ENCODE measurements at places on chromosomes 16 and 17.

DNA sequence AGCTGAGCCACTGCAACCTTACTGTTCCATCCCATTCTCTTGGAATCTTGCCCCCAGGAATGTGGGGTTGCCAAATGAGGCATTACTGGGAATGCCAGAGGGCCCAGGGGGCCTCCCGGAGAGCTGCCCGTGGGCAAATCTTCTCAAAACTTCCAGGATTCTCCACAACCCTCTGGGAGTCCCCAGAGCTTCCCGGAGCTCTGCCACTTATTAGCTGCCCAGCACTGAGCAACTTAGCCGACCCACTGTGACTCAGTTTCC lies 306.0 kb downstream of the FOXL1 start:
- DNase-seq: no peak

DNA sequence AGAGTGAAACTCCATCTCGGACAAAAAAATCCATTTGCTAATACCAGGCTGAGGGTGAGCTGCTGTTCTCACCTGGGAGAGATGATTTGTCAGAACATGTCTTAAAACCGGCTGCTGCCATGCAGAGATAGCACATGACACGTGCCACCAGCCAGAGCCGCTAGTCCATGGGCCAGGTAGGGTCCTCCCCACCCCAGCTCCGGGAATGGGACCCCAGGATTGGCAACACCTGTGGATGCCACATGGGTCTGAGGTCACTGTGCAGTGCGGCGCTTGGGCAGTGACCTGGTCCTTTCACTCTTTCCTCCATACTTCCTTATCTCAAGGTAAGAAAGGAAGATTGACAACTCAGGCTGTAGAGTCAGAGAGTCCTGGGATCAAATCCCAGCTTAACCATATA lies 393.3 kb upstream of the TNRC6C start:
- no peak for DNase-seq

- no peak for DNase-seq
Observed at GRCh38 chr17:70071127-70071526, 3.9 kb upstream of the KCNJ16 start.

- DNase-seq: no peak
Observed at GRCh38 chr16:82755570-82756282, 129.0 kb downstream of the CDH13 start.

GRCh38 chr17:16363749-16364536 lies 10.7 kb upstream of the CENPV start:
- DNase-seq: peak; percentile 81

DNA sequence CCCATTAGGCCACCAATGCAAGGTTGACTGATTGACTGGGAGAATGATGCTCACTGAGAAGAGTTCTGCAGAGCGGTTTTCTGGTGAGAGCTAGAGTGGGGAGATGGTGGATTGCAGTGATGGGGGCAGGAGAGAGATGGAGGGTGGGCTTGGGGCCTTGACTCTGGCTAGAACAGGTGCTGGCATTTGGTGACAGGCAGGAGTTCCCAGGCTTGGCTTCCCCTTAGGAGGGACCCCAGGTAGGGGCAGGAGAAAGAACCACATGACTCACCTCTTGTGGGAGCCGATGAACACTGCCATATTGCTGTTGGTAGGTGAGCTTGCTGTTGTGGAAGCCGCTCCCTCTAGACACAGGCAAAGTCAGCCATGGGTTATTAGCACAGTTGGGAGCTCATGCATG lies 8.0 kb downstream of the CD300LB start:
- no peak for DNase-seq

DNA sequence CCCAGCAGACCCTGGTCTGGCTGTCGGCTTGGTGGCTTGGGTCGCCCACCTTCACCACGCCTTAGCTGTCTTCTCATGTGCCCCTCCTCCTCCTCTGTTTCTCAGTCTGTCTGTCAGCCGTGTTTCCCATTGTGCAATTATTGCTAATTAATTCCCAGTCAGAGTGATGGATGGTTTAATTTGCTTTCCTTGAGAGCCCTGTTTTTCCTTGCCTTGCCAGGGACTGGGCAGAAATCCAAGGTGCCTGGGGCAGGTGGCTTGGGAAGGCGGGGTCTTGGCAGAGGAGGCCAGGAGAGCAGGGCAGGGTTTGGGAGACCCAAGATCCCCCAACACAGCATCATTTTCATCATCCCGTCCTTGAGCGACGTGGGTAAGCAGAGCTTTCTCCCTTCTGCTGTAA lies 21.3 kb downstream of the NECAB2 start:
- DNase-seq: no peak

DNA sequence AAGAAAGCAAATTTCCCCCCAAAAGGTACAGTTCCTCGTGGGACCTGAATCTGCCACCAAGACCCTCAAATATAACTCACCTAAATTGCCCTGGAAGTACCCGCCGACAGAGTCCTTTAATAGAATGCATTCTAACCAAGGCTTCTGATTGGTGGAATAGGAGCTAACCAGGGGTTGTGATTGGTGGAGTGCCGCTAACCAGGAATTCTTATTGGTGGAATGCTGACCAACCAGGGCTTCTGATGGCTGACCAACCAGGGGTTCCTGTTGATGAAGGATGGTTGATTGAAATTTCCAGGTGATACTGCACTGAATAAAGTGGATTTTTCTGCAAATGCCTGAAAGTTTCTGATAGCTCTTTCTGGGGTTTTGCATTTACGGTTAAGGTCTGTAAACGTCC lies 6.5 kb downstream of the TFAP4 start:
- DNase-seq: no peak

DNA sequence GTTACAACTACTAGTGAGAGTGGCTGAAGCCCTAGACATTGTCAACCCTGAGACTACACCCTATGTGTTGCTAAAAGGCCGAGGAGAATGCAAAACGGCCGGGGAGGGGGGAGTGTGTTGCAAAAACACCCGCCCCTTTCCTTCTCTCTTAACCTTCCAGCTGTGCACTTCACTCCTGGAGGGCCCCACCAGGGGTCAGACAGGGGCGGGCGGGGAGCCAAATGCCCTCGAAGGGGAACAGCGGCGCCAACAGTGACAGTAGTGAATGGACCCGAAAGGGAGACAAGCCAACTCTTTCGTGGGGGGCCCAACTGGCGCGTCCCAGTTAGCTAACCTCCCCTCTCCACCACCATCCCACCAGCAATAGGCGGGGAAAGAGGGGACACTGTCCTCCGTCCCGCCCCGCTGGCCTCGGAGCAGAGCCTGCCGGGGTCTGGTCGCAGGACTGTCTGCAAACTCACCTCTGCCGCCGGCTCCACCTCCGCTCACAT lies 352 bp downstream of the MARF1 start:
- peak; percentile 86 for DNase-seq

GRCh38 chr16:17328932-17329331 lies 141.8 kb downstream of the XYLT1 start:
- no peak for DNase-seq

DNA sequence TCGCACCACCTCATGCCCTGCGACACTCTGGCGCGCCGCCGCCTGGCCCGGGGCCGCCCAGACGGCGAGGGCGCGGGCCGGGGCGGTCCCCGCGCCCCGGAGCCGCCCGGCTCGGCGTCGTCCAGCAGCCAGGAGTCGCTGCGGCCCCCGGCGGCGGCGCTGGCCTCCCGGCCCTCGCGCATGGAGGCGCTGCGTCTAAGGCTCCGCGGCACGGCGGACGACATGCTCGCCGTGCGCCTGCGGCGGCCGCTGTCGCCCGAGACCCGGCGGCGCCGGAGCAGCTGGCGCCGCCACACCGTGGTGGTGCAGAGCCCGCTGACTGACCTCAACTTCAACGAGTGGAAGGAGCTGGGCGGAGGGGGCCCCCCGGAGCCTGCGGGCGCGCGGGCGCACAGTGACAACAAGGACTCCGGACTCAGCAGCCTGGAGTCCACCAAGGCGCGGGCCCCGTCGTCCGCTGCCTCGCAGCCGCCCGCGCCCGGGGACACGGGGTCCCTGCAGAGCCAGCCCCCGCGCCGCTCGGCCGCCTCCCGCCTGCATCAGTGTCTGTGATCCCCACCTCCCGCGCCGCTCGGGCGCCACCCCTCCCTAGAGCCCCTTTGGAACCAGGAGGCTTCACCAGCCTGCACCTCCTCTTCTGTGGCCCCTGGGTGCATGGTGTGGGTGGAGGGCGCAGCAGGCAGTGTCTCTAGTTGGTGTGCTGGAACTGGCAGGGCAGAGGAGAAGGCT lies 82.3 kb downstream of the ARHGAP23 start:
- DNase-seq: no peak

GRCh38 chr17:8606401-8606800 lies 24.1 kb downstream of the MYH10 start:
- no peak for DNase-seq

DNA sequence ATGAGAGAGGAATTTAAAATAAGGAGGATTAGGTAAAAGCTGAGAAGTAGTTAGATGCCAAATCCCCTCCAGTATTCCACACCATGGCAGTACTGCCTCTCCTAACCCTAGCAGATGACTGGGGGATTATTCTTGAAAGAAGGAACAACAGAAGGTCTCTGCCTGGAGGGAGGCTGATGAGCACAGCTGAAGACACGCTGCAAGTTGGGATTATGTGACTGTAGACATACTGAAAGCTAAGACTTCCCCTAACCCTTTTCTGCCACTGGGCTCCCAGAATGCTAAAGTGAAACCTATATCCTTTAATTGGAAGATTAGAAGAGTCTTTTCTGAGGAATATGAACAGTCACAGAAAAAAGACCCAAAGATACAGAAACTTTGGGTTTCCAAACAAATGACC lies 27.7 kb upstream of the SLC46A1 start:
- DNase-seq: no peak

DNA sequence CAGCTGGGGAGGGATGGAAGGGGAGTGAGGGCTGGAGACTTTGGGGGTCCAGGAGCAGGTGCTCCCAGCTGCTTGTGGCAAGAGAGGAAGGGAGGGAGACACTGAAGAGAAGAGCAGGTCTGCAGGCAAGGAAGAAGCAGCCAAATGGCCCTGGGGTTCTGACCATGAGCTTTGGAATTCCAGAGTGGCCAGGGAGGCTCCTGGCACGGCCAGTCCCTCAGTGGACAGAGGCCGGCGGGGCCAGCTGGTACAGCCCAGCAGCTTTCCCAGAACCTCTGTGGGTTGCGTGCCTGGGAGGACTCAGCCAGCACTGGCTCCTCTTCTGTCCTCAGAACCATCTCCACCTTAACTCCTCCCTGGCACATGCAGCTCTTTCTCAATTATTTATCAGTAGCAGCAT lies 233.0 kb downstream of the MSI2 start:
- DNase-seq: no peak

DNA sequence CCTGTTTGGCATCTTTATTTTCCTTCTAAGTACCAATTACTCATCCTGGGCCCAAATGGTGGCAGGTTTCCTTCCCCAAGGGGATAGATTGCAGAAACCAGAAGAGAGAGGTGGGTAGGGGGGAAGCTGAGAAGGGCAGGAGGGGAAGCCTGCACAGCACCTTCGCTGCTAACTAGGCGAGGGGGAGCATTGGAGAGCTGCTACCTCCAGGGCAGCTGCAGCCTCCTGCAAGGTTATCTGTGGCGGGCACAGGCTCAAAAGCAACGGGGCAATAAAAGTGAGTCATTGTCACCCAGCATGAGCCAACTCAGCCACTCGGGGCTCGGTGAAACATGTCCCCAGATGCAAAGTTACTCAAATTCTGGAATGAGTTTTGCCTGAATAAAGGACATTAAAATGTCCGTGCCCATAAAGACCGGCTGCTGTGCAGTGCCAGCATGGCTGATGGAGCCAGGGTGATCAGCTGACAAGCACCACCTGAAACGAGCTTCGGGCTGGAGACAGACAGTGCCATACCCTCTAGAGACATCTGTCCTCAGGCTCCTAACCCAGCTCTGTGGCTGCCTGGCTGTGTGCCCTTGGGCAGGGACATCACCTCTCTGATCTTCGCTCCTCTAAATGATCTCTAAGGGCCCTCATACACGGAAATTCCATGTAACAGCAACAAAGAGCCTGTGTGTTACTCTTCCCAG lies 68.1 kb upstream of the GRIN2A start:
- DNase-seq: no peak

DNA sequence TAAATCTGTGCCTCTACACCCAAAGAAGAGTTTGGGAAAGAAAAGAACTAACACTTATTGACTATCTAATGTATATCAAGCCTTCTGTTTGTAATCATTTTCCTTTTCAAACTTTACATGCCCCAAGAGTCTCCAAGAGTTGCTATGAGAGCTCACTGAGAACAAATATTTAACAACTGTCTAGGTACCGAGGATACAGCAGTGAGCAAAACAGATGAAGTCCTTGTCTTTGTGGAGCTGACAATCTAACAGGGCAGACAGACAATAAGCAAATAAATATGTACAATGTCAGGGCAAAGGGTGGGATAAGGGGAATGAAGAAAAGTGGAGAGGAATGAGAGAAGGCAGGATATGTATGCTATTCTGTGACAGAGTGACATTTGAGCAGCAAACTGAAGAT lies 64.8 kb upstream of the KSR1 start:
- no peak for DNase-seq

- DNase-seq: peak; percentile 59
Observed at GRCh38 chr17:55420067-55420775, 1.4 kb downstream of the MMD start.

DNA sequence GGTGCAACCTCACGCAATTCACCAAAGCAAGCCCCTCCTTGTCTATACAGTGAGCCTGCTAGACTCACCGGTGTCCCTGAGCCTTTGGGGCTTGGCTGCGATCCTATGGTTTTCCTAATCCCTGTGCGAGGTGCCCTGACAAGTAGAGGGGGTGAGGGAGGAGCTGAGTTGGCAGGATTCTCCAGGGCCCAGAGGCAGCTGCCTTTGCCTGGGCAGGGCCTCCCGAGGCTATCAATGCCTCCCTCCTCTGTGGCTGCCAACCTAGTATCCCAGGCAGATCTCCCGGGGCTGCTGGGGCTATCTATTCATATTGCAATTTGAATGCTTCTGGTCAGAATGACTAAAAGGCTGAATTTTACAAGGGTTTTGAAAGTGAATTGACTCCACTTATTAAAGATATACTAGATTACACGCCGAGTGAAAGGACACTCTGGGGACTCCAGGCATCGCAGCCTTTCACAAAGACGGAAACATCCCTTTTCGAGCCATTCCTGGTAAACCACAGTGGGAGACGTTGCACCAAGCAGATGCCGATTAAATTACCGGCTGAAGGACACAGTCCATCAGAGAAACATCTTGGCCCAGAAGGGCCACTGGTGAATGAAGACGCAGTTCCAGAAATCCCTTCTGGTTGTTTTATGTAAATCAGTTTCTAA lies 11.3 kb upstream of the PITPNM3 start:
- no peak for DNase-seq

DNA sequence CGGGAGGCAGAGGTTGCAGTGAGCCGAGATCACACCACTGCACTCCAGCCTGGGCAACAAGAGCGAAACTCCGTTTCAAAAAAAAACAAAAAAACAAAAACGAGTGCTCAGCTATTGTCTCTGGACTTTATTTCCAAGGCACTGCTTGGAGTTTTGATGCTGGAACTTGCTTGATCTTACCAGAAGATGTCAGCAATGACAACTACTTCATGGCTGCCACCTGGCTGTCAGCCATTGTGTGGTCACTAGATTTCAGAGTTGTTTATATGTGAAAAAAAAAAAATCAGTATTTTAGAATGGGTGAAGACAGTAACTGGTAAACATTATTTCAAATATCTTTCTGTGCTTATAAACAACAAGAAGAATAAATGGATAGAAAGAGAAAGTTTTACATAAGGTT lies 26.3 kb upstream of the OR4D1 start:
- peak; percentile 76 for DNase-seq

GRCh38 chr16:1650131-1650530 lies 27.9 kb upstream of the JPT2 start:
- DNase-seq: no peak
